ENCODE measurements at places on chromosomes 6 and 20.

GRCh38 chr6:55176958-55177357 is 2.6 kb downstream of the HCRTR2 start:
- DNase-seq, result no peak

GRCh38 chr6:128111096-128111495 is 210.2 kb upstream of the THEMIS start:
- no peak for DNase-seq

DNA sequence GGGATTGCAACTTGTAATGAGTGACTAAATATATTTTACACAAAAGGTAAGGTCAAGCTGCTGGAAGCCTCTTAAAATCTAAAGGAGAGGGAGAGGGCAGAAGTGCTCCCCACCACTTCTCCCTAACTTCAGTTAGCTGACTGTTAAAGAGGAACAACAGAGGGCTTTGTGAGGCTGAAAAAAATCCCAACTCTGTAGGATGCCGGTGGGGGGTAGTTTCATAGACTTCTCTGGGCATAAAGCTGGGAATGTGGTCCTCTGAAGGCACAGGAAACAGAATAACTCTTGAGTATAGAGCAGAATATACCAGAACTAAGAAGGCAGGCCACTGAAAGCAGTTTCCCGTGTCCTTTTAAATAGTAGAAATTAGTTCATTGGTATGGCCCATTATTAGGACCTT is 71.6 kb downstream of the KIF6 start:
- DNase-seq, result no peak

DNA sequence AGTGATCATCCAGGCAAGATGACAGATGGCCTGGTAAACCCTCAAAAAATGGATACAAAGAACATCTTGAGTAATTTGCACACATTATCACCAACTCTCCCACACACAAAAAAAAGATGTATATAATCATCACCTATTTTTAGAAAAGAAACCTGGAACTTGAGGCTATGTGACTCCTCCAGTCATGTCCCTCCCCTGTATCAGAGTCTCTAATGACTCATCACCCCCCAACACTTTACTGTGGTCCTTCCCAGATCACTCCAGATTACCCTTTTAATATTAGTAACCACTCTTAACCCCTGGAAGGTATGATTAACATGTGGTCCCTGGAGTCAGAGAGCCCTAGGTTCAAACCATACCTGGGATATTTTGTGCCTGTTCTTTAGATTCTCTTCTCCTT is 144.8 kb downstream of the ZNF217 start:
- no peak for DNase-seq

DNA sequence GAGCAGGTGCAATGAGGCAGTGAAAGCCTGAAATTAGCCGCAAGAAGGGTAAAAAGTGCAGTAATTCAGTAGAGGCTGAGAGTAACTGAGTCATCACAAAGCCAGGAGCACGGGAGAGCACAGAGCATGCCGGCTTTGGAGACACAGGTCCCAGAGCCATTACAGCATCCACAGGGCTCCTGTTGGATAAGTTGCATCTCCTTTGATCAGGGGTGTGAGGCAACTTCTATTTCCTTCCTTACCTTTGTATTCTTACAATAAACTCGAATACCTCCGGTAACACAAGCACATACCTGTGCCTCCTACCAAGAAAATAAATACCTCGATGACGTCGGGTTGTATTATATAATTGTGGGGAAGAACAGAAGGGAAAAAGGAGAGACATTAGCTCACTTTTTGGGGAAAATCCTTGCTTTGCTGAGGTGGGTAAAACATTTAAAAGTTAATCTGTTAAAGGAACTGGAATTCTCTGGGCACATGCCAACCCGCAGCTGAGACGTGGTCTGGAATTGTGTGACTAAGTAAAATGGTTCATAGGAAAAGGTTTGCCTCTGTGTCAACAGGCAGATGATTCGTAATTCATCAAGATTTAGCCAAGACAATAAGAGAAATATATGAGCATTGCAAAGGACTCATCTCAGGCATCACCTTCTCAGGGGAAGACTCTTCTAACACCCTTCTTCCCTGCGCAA is 360.7 kb upstream of the ZFP64 start:
- DNase-seq, result no peak

DNA sequence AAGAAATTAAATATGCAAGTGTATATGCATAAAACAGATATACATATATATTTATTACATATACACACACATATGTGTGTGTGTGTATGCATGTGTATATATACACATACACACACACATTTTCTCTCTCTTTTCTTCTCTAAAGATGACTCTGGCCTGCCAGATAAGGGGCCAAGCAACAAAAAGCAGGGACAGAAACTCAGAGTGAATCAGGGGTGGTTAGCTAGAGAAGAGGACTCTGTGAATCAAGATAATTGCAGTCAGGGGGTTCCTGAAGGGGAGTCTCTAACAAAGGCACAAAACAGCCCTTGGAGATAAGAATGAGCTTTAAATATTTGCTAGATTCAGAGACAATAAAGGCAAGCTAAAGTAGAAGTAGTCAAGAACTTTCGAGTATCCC is 650.5 kb downstream of the UTRN start:
- DNase-seq, result no peak

DNA sequence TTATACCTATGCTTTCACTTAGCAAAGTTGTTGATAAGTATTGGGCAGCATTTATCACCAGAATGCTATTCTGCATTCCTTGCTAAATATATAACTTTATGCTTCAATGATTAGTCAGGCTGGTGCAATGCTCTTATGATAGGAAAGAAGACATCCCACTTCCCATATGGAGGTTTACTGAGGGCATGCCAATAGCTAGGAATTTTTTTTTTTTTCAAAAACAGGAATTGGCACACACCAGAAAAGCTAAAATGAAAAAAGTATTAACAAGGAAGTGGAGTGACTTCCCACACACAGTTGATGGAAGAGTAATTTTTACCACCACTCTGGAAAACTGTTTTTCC is 90.8 kb downstream of the FRK start:
- DNase-seq, result no peak

- no peak for DNase-seq
Observed at GRCh38 chr6:122431780-122432179, 32.3 kb downstream of the HSF2 start.

DNA sequence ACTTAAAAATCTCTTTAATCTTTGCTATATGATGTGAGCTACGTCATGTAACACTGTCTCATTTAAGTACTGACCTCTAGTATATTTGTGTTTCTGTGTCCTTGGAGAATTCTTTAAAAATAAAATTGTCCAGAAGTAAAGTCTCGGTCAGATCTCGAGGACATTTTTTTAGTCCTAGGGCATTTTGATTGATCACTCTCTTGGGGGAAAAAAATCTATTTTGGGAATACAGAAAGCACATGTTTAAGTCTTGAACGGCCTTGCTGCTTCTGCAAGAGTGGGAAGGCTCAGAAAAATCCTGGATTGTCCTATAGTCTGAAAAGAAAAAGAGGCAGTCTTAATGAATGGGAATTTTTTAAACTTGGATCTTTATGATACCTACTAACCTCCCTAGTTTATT is 234.3 kb downstream of the UTRN start:
- DNase-seq, result no peak

DNA sequence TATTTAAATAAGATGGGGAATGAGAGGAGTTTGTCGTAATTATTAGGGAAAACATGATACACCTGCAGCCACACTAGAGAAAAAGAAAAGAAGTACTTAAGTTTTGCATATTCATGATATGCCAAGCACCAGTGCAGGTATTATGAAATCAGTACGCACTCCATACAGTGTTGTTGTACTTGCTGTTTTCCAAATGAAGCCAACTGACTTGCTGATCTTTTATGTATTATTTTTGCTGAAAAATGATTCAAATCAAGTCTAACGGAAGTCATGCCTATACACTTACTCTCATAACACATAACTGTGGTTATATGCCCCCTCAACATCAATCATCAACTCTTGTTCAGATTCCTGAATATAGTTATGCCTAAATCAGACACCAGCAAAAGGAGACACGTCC is 584.9 kb upstream of the EYS start:
- DNase-seq, result no peak

DNA sequence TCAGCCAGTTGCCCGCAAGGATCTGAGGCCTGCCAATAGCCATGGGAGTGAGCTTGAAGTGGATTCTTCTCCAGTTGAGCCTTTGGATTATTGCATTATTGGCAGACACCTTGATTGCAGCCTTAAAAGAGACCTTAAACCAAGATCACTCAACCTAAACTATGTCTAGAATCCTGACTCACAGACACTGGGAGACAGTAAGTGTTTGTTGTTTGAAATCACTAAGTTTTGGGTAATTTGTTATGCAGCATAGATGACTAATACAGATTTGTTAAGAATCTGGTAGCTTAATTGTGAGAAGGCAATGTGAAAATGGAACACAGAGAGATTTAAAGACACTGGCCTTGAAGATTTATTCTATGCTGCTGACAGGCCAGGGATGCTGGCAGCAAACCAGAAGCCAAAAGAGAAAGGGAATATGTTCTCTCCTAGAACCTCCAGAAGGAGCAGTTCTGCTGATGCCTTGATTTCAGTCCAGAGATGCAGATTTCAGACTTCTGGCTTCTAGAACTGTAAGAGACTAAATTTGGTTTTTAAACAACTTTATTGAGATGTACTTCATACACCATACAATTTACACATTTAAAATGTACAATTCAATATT is 17.6 kb downstream of the SIRPD start:
- DNase-seq, result no peak

DNA sequence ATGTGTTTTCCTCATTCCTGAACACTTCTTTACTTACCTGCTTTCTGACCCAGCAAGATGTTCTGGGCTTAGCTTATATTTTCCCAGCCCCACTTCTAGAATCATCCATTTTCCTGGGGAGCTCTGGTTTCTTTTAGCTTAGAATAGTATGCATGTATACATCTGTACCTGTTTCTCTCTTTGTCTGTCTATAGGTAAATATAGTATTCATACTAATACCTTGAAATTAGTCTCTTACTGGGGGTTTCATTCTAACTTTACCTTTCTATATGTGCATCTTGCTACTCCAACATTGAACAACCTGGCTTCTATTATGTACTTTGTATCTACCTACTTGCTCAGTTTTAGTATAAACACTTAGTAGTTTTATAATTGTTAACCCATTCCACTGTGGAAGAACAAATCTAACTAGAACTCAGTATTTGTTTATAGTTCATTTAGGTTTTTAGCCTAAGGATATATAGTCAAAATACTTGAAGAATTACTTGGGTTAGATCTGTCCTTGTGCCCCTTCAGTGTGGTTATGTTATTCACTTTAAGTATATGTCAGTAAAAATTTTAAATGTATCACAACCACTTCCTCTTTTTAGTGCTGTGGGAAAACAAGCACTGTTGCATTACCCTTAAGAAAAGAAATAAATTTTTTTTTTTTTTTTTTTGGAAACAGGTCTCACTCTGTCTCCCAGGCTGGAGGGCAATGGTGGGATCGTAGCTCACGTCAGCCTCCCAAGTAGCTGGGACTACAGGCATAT is 54.0 kb downstream of the ASXL1 start:
- no peak for DNase-seq

- DNase-seq, result no peak
Observed at GRCh38 chr6:21831521-21832291, 238.2 kb downstream of the SOX4 start.

GRCh38 chr6:153150371-153150751 is 19.3 kb upstream of the RGS17 start:
- no peak for DNase-seq

GRCh38 chr6:159934181-159934580 is 34.7 kb upstream of the IGF2R start:
- DNase-seq, result no peak

GRCh38 chr6:57068061-57068460 is 21.6 kb downstream of the KIAA1586 start:
- DNase-seq, result no peak

- no peak for DNase-seq
Observed at GRCh38 chr20:8152183-8152582, 20.1 kb downstream of the PLCB1 start.

DNA sequence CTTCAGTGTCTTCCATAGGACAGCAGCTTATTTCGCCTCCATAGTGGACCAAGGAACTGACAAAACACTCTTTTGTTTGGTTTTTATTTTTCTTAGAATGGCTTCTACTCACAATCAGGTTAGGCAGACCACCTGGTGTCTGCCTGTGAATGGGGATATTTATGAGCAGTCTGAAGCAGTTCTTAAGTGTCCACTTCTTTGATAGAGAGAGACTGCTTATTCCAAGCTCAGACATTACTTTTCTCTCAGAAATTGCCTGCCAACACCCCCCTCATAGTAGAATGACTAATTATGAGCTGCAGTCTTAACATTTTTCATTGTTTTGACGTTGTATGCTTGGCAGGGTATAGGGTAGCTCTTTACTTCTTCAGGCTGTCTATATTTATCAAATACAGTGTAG is 174.7 kb downstream of the ZFAND3 start:
- DNase-seq, result no peak

GRCh38 chr6:104633125-104633524 is 226.6 kb downstream of the HACE1 start:
- DNase-seq, result no peak

DNA sequence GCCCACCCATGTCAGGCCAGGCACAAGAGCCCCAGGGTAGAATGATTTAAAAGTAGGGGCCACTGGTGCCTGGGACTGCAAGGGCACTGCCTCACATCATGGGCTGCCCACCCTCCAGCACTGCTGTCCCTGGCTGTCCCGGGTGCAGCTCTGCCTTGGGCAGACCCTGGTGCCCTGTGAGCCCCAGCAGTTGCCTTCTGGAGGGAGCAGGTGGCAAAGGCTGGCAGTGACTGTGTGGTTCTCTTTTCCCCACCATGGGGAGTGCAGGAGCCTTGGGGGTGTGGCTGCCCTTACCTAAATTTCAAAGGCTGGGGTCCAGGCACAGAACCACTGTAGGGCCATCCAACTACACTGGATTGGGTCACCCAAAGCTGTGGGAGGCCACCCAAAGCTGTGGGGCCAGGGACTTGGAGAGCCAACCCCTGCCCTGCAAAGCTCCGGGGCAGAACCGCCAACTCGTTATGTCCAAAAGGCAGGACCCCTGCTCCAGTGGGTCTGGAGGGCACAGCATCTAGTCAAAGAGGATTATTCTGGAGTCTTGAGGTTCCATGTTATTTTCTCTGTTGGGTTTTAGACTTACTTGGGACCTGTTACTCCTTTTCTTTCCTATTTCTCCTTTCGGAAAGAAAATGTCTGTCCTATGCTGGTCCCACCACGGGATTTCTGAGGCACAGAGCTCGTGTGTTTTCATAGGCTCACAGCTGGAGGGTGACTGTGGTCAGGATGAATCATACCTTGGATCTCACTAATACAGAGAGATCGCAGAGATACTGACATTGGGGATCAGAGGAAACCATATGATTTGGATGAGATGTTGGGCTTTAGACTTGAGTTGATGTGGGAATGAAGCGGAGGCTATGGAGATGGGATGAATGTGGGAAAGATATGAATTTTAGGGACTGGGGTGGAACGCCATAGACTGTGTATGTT is 65.3 kb downstream of the RAMACL start:
- DNase-seq, result no peak

- DNase-seq, result no peak
Observed at GRCh38 chr6:148313488-148313887, 29.1 kb upstream of the SASH1 start.

GRCh38 chr6:11413728-11414127 is 123.8 kb upstream of the TMEM170B start:
- DNase-seq, result no peak
